ENCODE measurements at places on chromosomes 3 and 15. TPM values are rescaled to one million over a fixed set of nuclear protein-coding genes. Genes with fewer than 3 reads are reported as not detected.
A peak's percentile ranks its signal among the peaks of the same experiment; 100 is the strongest.

GRCh38 chr3:12924437-12924836 is 83.1 kb upstream of the RPL32 start:
- no peaks in the 10 kb centered on the region for H3K27me3 ChIP-seq
- H3K27ac ChIP-seq = no peak overlapping the region
- H3K4me3 ChIP-seq = no peak overlapping the region
- H3K36me3 ChIP-seq = peaks cover 29% of the 10 kb centered on the region

DNA sequence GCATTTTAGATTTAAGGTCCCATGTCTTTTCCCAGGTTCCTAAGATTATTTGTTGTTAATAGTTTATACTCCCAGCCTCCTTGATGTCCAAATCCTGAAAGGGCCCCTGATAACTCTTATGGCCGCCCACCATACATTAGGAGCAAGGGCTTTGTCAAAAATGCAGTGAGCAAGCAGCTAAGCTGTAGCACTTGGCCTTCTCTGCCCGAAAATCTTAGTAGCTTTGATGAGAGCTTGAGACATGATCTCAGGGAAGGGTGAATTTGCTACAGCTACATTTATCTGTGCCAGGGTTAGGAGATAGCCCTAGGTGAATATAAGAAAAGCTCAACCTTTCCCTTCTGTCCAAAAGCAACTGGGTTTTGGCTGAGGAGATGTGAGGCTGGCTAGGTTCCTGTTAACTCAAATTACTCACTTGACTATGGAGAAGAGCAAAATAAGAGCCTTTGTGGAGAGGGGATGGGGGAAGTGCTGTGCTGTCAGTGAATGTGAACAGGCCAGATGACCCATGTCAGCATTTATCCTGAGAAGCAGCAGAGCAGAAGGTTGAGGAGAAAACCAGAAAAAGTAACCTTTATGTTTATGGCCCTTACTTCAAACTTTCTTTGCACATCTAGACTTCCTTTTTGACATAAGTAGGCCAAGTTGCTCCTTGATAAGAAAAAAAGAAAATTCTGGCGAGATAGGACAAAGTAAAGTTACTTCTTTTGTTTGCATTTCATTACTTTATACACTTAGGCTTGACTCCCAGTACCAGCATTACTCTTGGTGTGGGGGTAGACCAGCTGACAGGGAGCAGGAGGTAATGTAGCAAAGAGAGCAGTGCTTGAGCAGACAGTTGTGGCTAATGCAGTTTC is 21.1 kb downstream of the MAPK6 start:
- H3K4me3 ChIP-seq = no peak overlapping the region
- H3K27ac ChIP-seq = peak overlapping the region; percentile 3
- H3K4me1 ChIP-seq = peaks cover 28% of the 10 kb centered on the region
- no peaks in the 10 kb centered on the region for H3K27me3 ChIP-seq
- DNase-seq = no peak

- no peaks in the 10 kb centered on the region for H3K36me3 ChIP-seq
- no peak overlapping the region for H3K4me3 ChIP-seq
- H3K27ac ChIP-seq = no peak overlapping the region
- H3K27me3 ChIP-seq = no peaks in the 10 kb centered on the region
- H3K4me1 ChIP-seq = no peaks in the 10 kb centered on the region
- no peak for DNase-seq
Observed at GRCh38 chr3:95826419-95826818, 988.0 kb upstream of the EPHA6 start.

- H3K4me1 ChIP-seq = no peaks in the 10 kb centered on the region
- H3K36me3 ChIP-seq = no peaks in the 10 kb centered on the region
- no peak for DNase-seq
- H3K27me3 ChIP-seq = no peaks in the 10 kb centered on the region
- no peak overlapping the region for H3K27ac ChIP-seq
Observed at GRCh38 chr3:77506384-77506783, 466.5 kb downstream of the ROBO2 start.

- H3K4me3 ChIP-seq = no peak overlapping the region
- peaks cover 3% of the 10 kb centered on the region for H3K27me3 ChIP-seq
- DNase-seq = no peak
- H3K36me3 ChIP-seq = no peaks in the 10 kb centered on the region
- peaks cover 21% of the 10 kb centered on the region for H3K4me1 ChIP-seq
- H3K27ac ChIP-seq = no peak overlapping the region
Observed at GRCh38 chr3:32245200-32245599, 6.7 kb downstream of the CMTM8 start.

GOLGA8T gene
- total RNA-seq = 0.94 TPM

NEK10 gene
- 0.81 TPM for total RNA-seq

DNA sequence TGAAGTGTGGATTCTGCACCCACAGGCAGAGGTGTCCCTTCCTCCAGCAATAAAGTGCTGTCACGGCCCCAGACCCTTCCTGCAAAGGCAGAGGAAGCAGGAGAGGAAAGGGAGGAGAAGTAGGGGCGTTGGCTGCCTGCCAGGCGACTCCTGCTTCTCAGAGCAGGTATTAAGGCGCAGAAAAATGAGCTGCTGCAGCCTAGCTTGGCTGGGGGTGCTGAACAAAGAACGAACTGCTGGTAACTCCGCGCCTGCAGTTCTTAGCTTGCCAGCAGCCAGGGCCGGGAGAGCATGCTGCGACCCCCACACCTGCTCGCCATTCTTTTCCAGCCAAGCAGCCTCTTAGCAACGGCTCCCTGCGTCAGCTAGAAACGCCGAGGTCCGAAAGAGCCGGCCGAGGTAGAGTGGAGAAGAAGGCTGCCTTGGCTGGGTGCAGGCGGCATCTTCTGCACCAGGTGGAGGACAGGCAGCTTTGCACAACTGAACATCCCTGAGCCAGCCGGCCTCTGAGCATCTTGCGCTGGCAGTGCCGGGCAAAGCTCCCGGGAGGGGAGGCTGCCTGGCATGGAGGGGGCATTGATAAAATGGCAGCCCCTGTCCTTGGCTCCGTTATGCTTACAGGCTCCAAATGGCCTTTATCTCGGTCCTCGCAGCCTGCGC is 296.0 kb downstream of the MEX3B start:
- H3K27me3 ChIP-seq = peaks cover 3% of the 10 kb centered on the region
- H3K36me3 ChIP-seq = no peaks in the 10 kb centered on the region
- no peaks in the 10 kb centered on the region for H3K4me1 ChIP-seq

DNA sequence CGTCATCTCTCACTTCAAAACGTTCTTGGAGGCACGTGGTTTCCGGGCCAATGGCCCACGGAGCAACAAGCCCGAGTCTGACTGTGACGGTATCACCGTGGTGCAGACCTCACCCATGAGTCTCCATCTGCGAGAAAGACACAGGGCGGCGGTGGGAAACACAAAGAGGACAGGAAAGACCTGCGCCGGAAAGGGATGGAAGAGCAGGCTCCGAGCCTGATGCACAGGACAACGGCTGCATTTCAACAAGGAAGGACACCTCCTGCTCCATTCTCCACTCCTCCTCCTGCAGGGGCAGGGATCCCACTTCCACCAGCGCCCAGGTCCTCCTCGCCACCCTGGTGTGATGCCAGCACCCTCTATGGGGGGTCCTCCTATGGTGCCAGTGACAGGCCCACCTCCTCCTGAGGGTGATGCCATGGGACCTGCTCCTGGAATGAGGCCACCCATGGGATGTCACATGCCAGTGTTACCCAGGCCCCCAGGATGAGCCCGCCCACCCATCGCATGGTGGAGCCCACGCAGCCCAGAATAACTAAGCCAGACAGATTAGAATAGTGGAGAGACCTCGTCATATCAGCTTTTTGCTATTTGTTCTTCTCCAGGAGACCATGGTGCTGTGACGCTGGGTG is 73.0 kb upstream of the PCSK6 start:
- no peak overlapping the region for H3K27ac ChIP-seq
- no peaks in the 10 kb centered on the region for H3K36me3 ChIP-seq
- H3K27me3 ChIP-seq = peaks cover 2% of the 10 kb centered on the region
- H3K4me1 ChIP-seq = no peaks in the 10 kb centered on the region
- DNase-seq = no peak
- no peak overlapping the region for H3K4me3 ChIP-seq

DNA sequence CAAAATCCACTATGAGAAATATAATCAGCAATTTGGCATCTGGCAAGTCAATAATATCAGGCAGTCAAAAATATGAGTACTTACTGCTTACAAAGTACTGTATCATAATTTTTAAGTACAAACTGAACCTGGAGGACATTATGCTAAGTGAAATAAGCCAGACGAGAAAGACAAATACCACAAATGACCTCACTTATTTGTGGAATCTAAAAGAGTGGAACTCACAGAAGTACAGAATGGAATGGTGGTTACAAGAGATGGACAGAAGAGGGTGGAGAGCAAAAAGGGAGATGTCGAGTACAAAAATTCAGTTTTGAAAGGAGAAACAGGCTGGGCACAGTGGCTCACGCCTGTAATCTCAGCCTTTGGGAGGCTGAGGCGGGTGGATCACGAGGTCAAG is 12.4 kb downstream of the PCYT1A start:
- no peak for DNase-seq
- peak overlapping the region; percentile 67 for H3K4me3 ChIP-seq
- H3K4me1 ChIP-seq = peaks cover 69% of the 10 kb centered on the region
- H3K27ac ChIP-seq = peak overlapping the region; percentile 91
- H3K36me3 ChIP-seq = peaks cover 42% of the 10 kb centered on the region
- H3K27me3 ChIP-seq = no peaks in the 10 kb centered on the region

TNNC1 gene
- total RNA-seq = 0.84 TPM

DNA sequence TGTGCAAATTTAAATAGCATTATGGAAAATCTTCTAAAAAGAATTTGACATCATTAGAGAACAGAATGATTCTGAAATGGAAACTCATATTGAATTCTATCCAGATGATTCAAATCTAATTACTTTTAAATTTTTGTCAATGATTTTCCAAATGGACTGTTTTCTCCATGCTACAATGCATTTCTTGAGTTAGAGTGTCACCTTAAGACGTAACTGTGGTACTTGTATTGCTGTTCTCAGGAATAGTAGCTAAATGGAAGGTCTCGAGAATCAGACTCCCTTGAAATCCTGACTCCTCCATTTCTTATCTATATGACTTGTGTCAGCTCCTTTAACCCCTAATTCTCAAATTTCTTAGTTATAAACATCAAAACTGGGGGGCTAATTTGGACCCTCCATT is 102.3 kb downstream of the P2RY1 start:
- no peak for DNase-seq
- H3K36me3 ChIP-seq = no peaks in the 10 kb centered on the region
- no peak overlapping the region for H3K27ac ChIP-seq
- H3K27me3 ChIP-seq = peaks cover 4% of the 10 kb centered on the region
- H3K4me1 ChIP-seq = no peaks in the 10 kb centered on the region
- no peak overlapping the region for H3K4me3 ChIP-seq

- H3K36me3 ChIP-seq = no peaks in the 10 kb centered on the region
- DNase-seq = no peak
- H3K27me3 ChIP-seq = peaks cover 8% of the 10 kb centered on the region
- H3K4me3 ChIP-seq = no peak overlapping the region
Observed at GRCh38 chr15:33445984-33446383, 135.2 kb downstream of the RYR3 start.

DNA sequence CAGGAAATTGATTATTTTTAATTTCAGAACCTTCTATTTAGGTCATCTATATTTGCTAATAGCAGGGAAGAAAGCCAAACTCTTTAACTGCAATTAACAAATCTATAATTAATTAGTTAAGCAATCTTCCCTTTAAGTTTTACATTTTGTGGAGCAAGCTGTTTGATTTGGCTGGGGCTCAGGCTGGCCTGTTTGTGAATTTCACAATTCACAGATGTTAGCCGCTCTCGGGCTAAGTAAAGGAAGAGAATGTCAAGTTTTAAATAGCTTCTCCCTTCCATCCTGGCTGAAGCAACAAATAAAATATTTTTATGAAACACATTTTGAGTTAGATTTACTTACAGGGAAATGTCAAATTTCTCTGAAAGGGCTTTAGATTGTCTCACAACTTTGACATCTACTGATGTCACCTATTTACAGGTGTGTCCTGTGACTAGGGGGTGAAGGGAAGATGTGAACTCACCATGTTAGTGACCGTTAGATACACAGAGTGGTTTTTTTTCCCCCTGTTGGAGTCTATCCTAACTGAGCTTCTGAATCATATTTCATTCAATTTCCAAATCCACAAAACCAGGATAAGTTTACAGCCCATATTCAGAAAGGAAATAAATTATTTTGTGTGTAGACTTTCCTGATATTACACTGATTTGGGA is 1.3 kb upstream of the TP63 start:
- no peaks in the 10 kb centered on the region for H3K27me3 ChIP-seq
- H3K4me3 ChIP-seq = no peak overlapping the region
- no peak overlapping the region for H3K27ac ChIP-seq
- H3K4me1 ChIP-seq = peaks cover 9% of the 10 kb centered on the region
- H3K36me3 ChIP-seq = no peaks in the 10 kb centered on the region

IFT57 gene
- 25.5 TPM for total RNA-seq

ERC2 gene
- total RNA-seq = not detected

CCDC191 gene
- 2.4 TPM for total RNA-seq

KLHL25 gene
- total RNA-seq = 5.3 TPM

AGBL1 gene
- not detected for total RNA-seq

DNA sequence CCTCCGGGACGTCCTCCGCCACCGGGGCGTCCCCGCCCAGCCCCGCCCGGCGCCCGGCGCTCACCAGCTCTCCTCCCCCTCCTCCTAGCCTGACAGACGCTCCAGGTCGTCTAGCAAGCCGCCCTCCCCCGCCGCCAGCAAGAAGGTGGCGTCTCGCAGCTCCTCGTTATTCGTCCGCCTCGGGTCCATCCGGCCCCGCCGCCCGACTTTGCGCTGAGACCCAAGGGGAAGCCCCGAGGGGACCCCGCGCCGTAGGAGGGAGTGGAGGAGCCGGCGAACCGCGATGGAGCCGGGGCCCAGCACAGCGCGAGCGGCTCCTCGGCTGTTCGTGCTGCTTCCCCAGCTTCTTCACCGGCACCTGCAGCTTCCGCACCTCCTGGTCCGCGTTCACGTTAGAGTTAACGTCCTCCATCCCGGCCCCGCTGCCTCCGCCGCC is 26.3 kb upstream of the MTHFS start:
- peaks cover 29% of the 10 kb centered on the region for H3K4me1 ChIP-seq
- DNase-seq = peak; percentile 78
- H3K27ac ChIP-seq = peak overlapping the region; percentile 97

CKMT1A gene
- total RNA-seq = not detected

- H3K27me3 ChIP-seq = no peaks in the 10 kb centered on the region
- H3K36me3 ChIP-seq = peaks cover 1% of the 10 kb centered on the region
- H3K27ac ChIP-seq = no peak overlapping the region
- DNase-seq = no peak
Observed at GRCh38 chr3:66361356-66361755, 139.5 kb downstream of the LRIG1 start.
